SHP77 (cell line): ENCODE measurements at places on chromosomes 6 and 20.

- no peak for DNase-seq
Measured at GRCh38 chr6:63672582-63673129, 37.1 kb downstream of the PHF3 start.

DNA sequence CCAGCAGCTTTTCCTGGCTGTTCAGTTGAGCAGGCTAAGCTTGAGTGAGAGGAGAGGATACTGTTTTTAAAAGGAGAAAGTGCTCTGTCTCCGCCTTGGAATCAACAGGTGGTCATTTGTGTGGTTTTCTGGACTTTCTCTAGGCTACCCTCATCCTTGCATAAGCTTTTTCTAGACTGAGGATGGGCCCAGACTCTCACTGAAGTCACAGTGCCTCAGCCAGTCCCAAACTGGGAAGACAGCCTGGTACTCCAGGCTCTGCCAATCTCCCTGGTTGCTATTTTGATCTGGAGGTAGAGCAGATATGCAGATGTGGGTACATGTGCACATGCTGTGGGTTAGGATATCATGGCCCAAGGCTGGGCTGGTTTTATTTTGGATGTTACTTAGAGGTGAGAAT is 7.0 kb downstream of the SCUBE3 start:
- no peak for DNase-seq

DNA sequence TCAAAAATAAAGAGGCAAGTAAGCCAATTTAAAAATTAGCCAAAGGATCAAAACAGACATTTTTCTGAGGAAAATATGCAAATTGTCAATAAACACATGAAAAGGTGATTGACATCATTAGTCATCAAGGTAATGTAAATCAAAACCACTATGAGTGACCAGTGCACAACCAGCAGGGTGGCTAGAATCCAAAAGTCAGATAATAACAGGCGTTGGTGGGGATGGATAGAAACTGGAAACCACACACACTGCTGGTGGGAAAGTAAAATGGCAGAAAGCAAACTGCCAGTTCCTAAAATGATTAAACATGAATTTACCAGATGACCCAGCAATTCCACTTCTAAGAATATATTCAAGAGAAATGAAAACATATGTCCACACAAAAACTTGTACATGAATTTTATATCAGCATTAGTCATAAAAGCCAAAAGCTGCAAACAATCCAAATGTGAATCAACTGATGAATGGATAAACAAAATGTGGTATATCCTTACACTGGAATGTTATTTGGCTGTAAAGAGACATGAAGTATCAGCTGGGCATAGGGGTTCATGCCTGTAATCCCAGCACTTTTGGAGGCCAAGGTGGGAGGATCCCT is 74.8 kb upstream of the MBOAT1 start:
- DNase-seq, result no peak

GRCh38 chr20:25206548-25206947 is 11.0 kb downstream of the ENTPD6 start:
- no peak for DNase-seq
